ENCODE measurements at places on chromosomes 4 and X.

GRCh38 chr4:86870442-86871069, 21.4 kb upstream of the SLC10A6 start:
- no peak for DNase-seq

DNA sequence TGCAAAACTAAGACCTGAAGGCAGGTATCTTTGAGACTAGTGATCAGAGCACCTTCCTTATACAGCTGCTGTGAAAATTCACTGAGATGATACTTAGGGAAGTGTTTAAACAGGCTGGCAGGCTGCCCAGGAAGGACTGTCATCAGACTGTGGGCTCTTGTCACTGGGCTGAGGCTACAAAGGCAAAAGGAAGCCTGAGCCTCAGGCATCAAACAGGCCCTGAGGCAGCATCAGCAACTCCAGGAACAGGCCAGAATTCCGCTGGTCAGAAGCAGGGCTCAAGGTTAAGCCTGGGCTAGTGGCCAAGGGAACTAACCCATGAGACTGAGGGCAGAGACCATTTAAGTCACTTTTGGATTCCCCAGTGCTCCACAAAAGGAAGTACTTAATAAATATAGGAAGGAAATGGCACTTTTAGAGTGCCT, 12.8 kb downstream of the PJA1 start:
- peak; percentile 44 for DNase-seq

GRCh38 chr4:10124167-10124930, 7.8 kb upstream of the WDR1 start:
- no peak for DNase-seq

DNA sequence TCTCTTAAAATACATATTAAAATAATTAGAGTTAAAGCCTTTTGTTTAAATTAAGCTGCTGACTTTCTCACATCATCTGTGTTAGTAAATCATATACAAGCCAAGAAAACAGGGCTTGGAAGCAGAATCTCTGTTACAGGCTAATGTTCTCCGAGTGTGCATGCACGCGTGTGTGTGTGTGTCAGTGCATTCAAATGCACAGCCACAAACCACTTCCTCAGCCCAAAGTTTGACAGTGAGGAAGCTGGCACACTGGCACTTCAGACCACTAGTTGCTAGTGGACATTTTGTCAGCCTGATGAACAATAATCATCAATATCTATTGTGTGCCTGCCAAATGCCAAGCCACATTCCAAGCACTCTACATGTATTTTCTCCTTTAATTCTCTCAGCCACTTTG, 5.6 kb downstream of the MAOB start:
- no peak for DNase-seq

DNA sequence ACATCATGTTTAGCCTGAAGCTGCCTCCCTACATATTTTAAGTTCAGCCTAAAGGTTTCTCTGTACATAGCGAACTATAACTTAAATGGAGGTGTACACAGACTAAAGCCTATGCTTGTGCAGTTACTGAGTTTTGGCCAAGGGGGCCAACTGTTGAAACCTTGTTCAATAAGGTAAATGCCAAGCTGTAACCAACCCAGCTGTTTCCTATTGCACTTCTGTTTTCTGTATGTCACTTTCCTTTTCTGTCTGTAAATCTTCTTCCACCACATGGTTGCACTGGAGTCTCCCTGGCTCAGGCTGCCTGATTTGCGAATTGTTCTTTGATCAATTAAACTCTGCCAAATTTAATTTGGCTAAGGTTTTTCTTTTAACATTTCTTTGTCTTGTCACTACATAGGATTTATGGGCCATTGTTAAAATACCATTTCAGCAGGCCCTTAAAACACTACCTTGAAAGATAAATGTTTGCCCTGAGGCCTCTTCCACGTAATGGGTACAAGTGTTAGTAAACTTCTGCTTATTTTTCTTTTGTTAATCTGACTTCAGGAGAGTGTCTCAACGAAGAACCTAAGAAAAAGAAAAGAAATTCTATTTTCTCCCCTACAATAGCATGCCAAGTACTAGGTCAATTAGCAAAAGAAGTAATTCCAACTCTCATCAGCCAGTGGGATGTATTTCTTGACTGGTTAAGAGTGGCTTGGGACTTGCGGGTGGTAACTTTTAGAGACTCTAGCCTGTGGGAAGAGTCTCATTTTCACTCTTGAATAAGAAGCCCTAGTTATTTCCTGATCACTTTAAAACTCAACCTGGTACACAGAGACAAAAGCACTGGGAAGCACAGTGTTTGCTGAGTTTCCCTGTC, 45.7 kb upstream of the PRSS12 start:
- no peak for DNase-seq

- no peak for DNase-seq
These were observed 5.5 kb upstream of the IRAK1 start for GRCh38 chrX:154025230-154025629.

- no peak for DNase-seq
These were observed 8.2 kb upstream of the SMPX start for GRCh38 chrX:21766101-21766500.

- DNase-seq, result peak; percentile 57
These were observed 125.1 kb downstream of the PALLD start for GRCh38 chr4:168621806-168622589.

- no peak for DNase-seq
These were observed 1096.6 kb downstream of the ARAP2 start for GRCh38 chr4:35147761-35148160.

DNA sequence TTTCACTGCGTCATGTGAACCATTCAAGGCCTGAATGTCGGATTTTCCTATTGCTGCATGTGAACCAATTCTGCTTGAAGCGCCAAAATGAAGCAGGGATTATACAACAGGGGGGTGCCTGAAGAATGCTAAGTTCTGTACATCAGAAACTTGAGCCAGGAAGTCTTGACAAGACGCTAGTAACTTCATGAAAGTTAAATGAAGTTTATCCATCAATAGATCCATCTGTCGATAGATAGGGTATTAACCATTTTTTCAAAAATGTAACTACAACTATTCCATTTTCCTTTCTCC, 590 bp upstream of the NAF1 start:
- DNase-seq, result no peak

- DNase-seq, result no peak
These were observed 67.4 kb downstream of the VCX2 start for GRCh38 chrX:8103655-8104054.

GRCh38 chr4:140152751-140153418, 1.1 kb downstream of the MAML3 start:
- peak; percentile 23 for DNase-seq

GRCh38 chr4:185920171-185920570, 108.2 kb upstream of the SORBS2 start:
- no peak for DNase-seq

- DNase-seq, result no peak
These were observed 1511.0 kb downstream of the ARAP2 start for GRCh38 chr4:34733185-34733941.

DNA sequence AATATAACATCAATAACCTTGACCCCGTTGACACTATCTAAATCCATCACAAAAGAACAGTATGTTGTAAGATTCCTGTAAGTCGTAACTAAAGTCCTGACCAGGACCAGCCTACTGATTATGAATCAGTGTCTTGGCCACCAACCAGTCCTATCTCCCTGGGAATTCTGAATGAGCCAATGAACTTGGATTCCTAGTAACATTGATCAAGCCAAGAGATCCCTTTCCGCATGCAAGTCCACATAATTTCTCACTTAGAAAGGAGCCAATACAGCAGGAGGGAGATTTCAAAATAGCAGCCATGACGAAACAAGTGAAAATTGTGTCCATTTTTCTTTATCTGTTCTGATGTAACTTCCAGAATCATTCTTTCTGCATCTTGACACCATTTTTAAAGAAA, 9.5 kb downstream of the XPNPEP2 start:
- DNase-seq, result peak; percentile 80

GRCh38 chr4:123922847-123923246, 526.3 kb downstream of the SPRY1 start:
- no peak for DNase-seq

- no peak for DNase-seq
These were observed 326.8 kb downstream of the INPP4B start for GRCh38 chr4:142519342-142519741.

DNA sequence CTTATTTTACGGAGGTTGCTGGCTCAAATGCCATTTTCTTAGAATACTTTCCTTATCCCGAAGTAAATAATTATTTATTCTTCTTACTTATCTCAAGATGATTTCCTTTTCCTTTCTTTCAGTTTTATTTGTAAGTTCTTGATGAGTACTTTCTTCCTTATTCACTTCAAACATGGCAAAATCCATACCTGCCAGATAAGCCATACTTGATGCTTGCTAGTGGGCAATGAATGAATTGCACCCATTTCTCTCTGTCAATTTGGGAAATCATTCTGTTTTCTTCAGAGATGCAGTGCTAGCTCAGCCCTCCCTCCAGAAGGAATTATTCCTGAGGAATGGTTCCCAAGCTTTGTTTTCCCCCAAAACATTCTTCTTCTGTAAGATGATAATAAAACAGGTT, 598.3 kb downstream of the SPRY1 start:
- no peak for DNase-seq

DNA sequence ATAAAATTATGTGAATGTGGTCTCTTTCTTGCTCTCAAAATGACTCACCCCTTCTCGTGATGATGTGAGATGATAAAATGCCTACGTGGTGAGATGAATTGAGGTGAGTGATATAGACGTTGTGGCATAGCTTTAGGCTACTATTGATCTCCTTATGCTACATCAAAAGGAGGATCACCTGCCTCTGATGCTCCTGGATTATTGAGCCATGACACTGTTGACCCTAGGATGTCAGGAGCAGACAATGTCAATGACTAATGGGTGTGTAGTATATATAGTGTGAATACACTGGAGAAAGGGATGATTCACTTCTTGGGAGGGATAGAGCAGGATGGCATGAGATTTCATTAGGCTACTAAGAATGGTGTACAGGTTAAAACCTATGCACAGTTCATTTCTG, 210.7 kb upstream of the PRPS2 start:
- no peak for DNase-seq

DNA sequence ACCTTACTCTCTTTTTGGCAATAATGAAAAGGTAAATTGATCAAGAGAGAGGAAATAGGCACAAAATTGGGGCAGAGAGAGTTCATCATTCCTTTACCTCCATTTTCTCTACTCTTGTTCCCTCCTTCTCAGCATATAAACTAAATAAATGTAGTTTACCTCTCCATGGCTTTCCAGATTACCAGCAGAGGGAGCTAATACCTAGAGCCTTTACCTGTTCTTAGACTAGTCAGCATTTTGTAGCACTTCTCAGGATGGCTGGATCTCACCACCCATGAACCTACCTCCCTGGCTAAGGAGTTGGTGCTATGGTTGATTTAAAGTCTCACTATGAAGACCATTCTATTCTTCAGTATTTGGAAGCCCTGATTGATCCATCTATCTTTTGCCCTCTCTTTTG, 15.7 kb downstream of the OFD1 start:
- DNase-seq, result peak; percentile 48

DNA sequence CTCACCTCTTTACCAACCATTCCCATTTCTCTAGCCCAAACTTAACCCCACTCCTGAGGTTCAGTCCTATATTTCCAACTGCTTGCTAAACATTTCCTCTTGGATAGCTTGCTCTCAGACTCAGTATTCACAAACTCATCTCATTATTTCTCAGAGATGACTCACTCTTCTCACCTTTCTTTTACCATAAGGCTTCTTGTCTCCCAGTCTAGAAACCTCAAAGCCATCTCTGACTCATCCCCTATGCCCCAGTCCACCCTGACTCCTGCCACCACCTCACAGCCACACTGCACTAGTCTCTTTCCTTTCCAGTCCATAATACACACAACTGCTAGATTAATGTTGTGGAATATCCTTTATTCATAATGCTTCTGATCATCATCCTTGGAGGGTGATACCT, 4.8 kb downstream of the FRMPD3 start:
- DNase-seq, result peak; percentile 13

GRCh38 chrX:101232316-101232715, 12.7 kb downstream of the DRP2 start:
- DNase-seq, result no peak

GRCh38 chr4:34516524-34516923, 1727.8 kb downstream of the ARAP2 start:
- no peak for DNase-seq

GRCh38 chr4:40486534-40486933, 143.1 kb downstream of the RBM47 start:
- DNase-seq, result peak; percentile 19

DNA sequence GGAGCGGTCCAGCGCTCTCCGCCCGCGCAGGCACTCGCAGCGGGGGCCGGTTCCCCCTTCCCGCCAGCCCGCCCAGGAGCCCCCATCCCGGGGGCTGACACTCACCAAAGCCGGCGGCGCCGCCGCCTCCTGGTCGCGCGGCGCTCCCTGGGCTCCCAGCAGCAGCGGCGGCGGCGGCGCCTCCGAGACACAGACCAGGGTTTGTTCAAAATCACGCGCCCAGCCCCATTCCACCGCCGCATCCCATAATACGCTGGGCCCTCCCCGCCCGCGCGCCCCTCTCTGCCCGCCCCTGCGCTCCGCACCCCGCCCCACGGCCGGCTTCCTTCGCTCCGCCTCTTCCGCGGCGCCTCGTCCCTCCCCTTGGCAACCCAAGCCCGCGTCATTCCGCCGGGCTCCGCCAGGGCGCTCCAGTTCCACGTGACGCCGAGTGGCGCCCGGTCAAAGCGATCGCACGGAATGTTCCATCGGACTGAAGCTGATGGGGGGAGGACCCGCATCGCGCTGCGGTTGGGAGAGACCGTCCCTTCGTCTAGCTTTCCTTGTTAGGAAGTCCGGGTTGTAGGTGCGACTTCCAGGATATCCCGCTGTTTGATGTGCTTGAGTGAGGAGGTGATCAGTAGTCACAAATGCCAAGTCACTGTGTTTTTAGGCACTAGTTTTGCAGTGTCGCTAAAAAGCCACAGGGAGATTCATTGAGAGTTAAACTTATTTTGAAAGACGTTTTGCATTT, 2.2 kb upstream of the LIN54 start:
- peak; percentile 97 for DNase-seq

GRCh38 chr4:184115399-184115798, 102.3 kb downstream of the ENPP6 start:
- no peak for DNase-seq

DNA sequence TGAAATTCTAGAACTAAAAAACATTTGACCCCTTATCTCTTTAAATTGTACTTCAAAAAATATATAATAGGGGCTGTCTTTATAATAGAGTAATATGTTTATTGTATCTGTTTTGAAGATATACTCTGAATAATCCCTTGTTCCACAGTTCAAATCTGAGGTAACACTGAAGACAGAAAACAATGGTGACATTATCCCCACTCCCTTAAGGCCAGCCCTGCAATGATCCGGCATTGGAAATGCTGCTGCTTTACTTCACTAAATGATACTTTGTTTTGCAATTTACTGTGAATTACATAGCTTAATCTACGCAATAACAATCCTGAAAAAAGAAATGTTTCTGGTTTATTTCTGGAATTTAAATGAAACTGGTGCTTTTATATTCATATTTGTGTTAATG, 34.4 kb upstream of the ZFP42 start:
- no peak for DNase-seq

All from AG08395 (cell line).